HuH-7 (cell line): ENCODE measurements at places on chromosomes 1 and 21.

- DNase-seq: no peak
Observed at GRCh38 chr1:2312515-2313301, 78.6 kb downstream of the MORN1 start.

- no peak for DNase-seq
Observed at GRCh38 chr1:162003061-162003829, 20.4 kb downstream of the OLFML2B start.

DNA sequence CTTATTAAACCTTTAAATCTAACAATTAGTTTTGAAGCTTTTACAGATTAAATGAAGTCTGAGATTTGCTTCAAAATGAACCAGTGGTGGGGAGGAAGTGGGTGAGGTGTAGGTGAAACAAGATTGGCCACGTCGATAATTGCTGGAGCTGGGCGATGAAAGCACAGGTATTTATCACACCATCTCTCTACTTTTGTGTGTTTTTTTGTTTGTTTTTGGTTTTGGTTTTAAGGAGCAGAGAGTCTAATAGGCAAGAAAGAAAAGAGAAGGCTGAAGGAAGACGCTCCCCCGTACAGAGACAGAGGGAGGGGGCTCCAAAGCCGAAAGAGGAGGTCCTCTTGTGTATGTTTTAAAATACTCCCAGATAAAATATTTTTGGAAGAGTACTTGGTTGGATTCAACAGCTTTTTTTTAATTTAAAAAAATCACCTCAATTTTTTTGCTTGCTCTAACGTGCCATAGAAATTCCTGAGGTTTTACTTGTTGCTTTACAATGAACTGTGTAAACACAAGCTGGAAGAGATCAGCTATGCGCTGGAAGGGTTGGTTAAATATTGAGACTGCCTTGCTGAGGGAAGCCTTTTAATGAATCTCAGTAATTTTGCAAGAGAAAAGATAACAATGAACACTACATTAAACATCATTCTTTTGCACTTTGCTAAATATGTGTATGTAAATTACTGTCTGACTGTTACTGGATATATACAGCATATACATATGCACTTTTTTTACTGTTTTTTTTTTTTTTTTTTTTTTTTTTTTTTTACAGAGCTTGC is 6.7 kb upstream of the LGALS8 start:
- peak; percentile 46 for DNase-seq

- DNase-seq: no peak
Observed at GRCh38 chr1:162315673-162316072, 61.0 kb downstream of the SPATA46 start.

DNA sequence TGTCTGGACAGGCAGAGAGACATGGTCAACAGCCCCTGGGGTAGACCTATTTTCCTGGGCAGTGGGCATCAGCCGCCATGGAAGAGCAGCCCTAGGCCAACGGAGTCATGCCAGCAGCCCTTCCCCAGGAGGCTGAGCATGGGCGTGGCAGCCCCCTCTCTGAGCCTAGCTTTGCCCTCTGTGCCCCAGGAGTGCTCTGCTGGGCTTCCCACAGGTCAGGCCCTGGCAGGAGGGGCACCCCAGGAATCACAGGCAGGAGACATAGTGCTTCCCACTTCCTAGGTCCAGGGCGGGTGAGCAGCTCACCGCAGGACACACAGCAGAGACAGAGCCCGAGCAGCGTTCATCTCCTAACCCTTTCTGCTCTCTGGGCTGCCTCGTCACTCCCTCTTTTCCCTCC is 132.8 kb downstream of the GLIS1 start:
- DNase-seq: no peak

GRCh38 chr1:110245876-110246620 is 35.9 kb downstream of the KCNC4 start:
- DNase-seq: no peak

- DNase-seq: peak; percentile 6
Observed at GRCh38 chr1:163531345-163531744, 209.6 kb downstream of the NUF2 start.

GRCh38 chr1:24899581-24900485 is 30.2 kb downstream of the RUNX3 start:
- DNase-seq: no peak
